Stimulated activated CD8-positive, alpha-beta memory T cell treated with anti-CD3 and anti-CD28 coated beads, Interleukin-2, amount 100 ng/mL, for 1 hour (primary cell): ENCODE measurements at places on chromosomes 6 and 20.

- no peak for DNase-seq
Measured at GRCh38 chr20:52179331-52180179, 12.0 kb downstream of the ZFP64 start.

- no peak for DNase-seq
Measured at GRCh38 chr6:90611543-90612312, 24.9 kb upstream of the MAP3K7 start.

- no peak for DNase-seq
Measured at GRCh38 chr6:108944071-108944470, 95.8 kb downstream of the ARMC2 start.

DNA sequence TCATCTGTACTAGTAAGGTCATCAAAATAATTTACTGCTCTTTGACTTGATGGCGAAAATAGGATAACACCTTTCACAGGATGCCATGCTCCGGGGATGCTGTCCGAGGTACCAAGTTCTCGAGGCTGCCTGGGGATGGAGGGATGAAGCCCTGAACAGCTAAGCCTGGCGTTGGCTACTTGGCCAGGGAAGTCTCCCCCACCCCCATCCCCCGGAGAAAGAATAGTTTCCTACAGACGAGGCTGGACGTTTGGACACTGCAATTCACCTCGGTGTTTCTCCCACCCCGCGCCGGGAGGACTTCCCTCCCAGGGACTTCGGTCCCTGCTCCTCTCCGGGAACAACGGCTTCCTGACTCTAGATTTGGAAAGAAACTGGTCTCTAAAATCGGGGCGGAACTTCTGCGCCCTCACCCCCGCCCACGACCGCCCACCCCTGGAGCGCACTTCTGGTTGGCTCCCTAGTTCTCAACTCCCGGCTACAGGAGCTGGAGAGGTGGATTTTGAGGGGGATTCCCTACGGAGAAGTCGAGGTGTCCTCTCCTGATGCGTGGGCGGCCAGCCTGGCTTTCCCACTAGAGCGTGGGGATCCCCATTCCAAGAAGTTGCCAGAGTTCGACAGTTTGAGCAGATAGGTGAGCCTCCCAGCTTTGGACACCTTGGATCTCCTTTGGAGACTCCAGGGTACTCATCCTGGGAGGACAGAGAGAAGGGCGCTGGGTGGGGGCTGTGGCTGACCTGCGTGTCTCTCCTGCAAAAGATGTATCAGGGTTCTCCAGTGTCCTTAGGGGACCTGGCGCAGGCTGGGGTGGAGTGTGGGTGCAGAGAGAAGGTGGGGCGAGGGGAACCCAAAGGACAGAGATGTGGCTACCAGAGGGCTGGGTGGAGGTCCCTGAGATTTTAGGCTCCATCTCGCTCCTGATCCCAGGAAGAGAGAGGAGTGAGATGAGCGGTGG is 1.1 kb downstream of the PCSK2 start:
- no peak for DNase-seq

GRCh38 chr6:36131511-36132245 is 1.4 kb downstream of the MAPK13 start:
- DNase-seq: no peak

DNA sequence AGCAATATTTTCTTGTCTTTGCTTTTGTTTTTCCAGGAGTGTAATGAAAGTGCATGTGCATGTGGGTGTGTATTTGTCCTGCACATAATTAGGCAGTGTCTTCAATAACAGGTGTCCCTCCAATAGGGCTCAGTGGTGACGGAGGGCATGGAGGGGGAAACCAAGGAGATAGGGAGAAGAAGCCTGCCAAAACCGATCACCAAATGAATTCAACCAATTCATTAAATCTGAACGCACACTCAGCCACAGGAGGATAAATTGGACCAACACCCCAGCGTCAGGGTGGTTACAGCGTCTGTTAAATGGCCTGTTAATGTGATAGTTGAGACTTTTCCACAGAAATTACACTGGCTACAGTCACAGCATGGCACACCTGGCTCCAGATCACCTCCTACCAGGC is 527.6 kb downstream of the CD83 start:
- DNase-seq: no peak

- DNase-seq: no peak
Measured at GRCh38 chr6:19009769-19010168, 622.6 kb downstream of the RNF144B start.

- DNase-seq: no peak
Measured at GRCh38 chr20:52948491-52948890, 23.7 kb upstream of the TSHZ2 start.

DNA sequence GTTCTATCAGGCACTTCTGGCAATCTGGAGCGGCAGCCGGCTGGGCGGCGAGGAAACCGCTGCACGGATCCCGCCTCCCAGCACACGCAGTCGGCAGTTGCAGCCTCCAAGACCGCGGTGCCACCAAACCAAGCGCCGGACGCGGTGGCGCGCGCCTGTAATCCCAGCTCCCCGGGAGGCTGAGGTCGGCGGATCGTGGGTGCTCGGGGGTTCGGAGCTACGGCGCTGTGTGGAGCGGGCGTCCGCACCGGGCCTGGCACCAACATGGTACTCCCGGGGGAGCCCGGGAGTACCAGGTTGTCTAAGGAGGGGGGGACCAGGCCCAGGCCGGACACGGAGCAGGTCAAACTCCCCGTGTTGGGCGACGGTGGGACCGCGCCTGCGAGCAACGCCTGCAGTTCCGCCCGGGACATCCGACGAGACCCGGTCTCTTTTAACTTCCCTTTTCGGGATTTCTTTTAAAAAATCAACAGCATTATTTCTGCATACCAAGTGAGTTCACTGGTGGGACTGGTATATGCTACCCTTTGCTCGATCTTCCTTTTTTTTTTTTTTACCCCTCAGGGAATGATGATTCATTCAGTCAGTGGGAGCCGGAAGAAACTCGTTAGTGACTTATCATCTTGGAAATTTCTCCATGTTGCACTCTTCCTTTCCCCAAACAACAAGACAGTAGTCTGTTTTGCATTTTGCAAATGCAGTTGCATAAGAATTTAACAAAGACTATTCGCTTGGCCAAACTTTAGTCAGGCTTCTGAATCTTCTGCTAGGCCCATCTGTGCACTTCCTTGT is 27.6 kb downstream of the ZNF311 start:
- DNase-seq: no peak

DNA sequence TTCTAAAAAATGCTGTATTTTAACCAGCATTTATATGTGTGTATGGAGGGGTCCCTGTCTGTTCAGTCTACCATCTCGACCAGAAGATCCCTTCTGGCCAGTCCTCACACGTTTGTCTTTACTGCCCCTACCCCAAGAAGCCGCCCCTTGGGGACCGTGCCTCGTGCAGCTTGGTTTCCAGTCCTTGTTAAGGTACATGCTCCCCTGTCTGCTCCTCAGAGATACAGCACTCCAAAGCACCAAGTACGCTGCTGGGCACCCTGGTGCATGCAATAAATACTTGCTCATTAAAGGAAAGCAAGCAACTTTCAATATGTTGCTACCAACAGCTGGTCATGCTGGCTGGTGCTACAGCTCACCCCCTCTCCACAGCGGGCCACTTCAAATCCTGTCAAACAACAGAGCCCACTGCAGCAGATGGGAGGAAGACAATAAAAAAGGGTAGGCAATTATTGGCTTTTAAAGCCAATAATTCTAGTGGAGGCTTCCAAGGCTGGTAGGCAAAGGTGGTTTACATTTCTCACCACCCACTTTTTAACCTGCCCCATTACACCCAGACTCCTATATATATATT is 61.6 kb downstream of the PSMG4 start:
- DNase-seq: no peak

DNA sequence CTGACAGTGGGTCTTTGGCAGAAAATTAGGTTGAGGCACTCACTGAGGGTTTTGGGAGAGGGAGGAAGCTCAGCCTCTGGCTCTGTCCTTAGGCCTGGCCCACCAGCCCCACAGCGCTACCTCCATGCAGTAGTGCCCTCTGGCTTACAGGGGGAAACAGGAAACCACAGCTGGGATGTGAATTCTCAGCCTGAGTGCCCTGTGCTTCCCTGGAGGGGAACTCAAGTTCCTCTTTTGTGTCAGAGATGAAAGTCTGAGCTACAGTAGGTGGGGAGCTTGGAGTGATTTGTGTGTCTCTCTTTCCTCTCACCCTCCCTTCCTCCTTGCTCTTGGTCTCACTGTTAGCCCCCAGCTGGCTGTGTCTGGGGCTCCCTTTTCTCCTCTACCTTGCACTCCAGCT is 48.2 kb upstream of the BLCAP start:
- no peak for DNase-seq

GRCh38 chr6:146770965-146771735 is 172.4 kb downstream of the ADGB start:
- DNase-seq: no peak

DNA sequence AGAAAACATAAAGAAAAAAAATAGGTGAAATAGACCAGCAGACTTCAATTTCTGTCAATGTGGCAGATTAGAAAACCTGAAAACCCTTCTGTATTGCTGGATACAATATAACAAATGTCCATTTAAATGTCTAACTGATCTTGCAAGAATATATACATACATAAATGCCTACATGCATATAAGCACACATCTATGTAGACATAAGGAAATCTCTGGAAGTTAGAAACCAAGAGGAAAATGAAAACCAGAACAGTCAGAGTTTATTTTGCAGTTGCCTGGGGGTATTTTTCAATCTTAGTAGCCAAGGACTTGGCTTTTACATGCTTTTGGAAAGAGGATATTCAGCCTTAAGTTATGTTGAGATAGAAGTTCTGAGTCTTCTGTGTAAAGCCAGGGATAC is 184.0 kb downstream of the RPS12 start:
- no peak for DNase-seq

- no peak for DNase-seq
Measured at GRCh38 chr6:24997905-24998304, 62.1 kb upstream of the RIPOR2 start.

- no peak for DNase-seq
Measured at GRCh38 chr6:111828809-111829208, 44.4 kb downstream of the FYN start.

DNA sequence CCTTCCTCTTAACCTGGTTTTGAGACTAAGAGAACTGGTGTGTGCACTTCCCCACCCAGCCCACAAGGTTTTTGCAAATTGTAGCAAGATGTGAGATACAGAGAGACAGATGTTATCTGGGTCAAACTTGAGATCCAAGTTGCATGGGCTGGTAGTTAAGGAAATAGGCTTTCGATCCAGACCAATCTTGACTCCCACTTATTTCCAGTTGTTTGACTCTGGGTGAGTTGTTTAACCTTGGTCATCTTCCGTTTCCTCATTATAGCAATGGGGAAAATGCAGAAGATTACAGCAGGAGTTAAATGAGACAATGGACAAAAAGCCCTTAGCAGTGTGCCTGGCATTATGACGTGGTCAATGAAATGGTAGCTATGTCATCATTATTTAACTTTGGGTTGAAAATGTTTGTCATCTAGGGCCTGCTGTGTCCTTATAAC is 1.7 kb downstream of the SNX21 start:
- DNase-seq: no peak

GRCh38 chr6:142732790-142733189 is 212.2 kb downstream of the HIVEP2 start:
- no peak for DNase-seq

GRCh38 chr6:75546381-75546780 is 52.8 kb upstream of the FILIP1 start:
- DNase-seq: no peak

DNA sequence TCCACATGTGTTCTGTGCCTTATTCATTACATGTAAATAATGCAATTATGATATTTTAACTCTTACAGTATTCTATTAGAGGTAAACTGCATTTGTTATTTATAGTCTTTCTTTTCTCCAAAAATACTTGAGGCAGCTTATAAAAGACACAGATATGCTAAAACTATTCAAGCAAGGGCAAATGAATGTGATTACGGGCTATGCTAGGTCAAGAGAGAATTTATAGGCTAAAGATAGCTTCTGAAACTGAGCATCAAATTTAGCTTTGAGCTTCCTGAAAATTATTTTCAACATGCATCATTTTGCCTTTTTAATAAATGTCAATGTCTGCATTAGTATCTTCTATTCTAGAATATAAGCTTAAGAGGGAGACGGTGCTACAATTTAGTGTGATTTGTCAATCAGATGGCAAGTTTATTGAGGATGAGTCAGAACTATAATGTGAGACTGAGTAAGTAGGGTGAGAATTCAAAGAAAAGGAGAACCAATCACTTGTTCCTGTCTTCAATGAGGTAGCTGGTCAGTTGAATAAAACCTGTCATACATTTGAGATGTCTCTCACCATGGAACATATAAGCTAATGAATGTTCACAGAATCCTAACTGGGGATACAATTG is 669.4 kb upstream of the CITED2 start:
- no peak for DNase-seq

GRCh38 chr6:815348-815738 is 122.4 kb upstream of the EXOC2 start:
- DNase-seq: no peak

DNA sequence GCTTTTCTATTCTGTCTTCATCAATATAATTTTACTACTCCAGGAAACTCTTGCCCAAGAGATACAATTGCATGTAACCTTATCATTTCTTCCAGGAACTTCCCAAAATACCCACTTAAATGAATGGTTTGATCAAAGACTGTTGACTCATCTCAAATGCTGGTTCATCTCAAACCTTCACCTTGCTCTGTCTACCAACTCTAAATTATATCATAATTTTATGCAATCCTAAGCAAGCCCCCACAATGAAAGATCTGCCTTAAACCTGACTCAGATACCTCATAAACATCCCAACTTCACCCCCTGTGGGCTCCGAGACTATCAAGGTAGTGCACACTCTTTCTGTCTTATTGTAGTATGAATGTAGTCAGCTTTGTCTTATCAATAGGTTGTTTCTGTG is 65.5 kb upstream of the GCM1 start:
- no peak for DNase-seq

GRCh38 chr6:54204921-54205591 is 93.8 kb downstream of the MLIP start:
- no peak for DNase-seq

DNA sequence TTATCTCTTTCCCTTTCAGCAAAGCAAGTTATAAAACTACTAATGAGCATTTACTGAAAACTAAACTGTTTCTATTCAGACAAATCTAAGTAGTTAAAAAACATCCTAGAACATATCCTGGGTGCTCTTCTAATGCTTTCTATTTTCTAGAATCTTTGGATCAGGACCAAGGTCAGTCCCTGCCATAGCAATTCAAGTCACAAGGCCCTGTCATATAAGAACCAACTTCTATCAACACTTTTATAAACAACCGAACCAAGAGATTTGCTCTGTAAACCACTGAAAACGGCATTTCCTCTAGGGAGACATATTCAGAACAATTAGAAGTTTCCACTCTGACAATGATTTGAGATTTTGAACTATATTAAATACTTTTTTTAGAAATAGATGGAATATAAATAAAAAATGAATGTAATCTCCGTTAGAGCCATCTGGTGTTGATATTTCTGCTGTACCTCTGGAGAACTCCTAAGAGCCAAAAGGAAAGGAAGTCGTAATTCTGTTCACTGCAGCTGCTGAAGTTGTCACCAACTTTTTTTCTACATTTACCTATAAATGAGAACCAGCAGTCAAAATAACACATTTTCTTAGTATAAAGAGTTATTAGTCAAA is 51.4 kb upstream of the LGSN start:
- DNase-seq: no peak

- DNase-seq: no peak
Measured at GRCh38 chr6:147849401-147850330, 341.2 kb downstream of the SAMD5 start.

GRCh38 chr6:115443825-115444478 is 616.7 kb downstream of the FRK start:
- no peak for DNase-seq

GRCh38 chr6:29079203-29079602 is 7.9 kb downstream of the OR2B3 start:
- DNase-seq: no peak
